ENCODE measurements at places on chromosomes 13 and 19.

DNA sequence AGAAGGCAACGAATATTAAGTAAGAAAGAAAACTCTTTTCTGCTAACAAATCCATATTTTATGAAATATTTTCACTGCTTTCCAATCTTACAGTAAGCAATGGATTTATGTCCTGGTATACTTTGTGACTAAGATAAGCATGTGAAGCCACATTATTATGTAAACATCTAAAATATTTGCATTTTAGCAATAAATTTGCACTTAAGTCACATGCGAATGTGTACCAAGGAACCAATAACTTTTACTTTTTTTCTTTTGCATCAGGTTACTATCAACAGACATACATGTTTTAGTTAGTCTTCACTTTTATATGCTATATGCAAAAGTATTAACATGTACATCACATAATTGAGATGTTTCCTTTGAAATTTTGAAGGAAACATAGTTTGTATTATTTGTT is 536.7 kb downstream of the SLITRK6 start:
- no peak for DNase-seq

DNA sequence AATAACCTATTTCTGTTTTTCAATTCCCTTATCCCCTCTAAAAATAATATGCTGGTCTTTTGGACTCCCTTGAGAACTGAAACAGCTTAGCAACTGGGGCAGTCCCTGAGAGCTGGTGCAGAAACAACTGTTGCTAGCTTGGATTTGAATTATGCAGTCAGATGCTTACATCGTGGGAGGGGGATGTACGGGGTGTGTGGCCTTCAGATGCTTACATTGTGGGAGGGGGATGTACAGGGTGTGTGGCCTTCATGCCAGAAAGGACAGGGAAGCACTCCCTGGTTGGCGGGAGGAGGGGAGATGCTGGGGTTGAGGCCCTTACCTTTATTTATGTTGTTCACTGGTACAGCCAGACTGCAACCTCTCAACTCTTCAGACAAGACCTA is 25.6 kb downstream of the LRCH1 start:
- no peak for DNase-seq

DNA sequence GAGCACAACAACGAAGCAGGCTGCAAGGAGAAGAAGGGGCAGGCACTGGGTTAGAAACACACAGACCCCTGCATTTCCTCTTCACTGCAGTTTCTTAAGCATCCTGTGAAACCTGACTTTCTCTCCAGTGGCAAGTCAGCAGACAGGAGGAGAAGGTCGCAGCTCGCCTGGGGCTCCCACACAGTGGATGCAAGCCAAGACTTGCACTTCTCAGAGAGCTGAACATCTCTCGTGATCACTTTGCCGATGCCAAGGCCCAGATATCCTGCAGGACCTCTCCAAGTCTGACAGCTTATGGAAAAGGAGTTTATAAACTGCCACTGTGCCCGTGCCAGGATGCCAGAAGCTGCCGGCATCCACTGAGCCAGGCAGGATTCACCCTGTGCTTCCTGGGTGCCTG is 18.4 kb downstream of the TMEM272 start:
- no peak for DNase-seq

DNA sequence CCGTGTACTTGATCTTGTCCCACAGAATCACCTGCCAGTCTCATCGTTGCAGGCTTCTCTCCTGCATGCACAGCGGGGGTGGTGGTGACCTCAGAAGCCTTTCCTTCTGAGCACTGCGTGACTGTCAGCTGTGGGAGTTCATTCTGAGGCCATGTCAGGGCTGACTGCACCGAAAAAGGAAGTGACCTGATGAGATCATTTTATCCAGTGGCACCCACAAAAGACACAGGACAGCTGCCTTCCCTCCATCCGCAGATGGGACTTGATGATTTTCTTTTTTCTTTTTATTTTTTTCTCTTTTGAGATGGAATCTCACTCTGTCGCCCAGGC is 89.7 kb downstream of the RAB20 start:
- DNase-seq = no peak

GRCh38 chr19:35811317-35812219 is 1.1 kb downstream of the PRODH2 start:
- no peak for DNase-seq

- DNase-seq = no peak
Observed at GRCh38 chr13:33787051-33787591, 30.8 kb upstream of the RFC3 start.

DNA sequence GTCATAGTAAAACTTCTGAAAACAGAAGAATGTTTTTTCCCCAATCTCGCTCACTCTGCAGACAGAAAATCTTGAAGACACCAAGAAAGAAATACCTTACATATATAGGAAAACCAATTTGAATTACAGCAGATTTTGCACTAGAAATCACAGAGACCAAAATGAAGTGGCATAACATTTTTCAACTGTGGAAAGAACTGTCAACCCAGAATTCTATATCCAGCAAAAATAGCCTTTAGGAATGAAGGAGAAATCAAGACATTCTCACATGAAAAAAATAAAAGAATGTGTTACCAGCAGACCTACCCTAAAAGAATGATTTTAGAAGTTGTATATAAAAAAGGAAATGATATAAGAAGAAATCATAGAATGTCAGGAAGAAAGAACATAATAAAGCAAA is 28.7 kb downstream of the CCDC122 start:
- no peak for DNase-seq

DNA sequence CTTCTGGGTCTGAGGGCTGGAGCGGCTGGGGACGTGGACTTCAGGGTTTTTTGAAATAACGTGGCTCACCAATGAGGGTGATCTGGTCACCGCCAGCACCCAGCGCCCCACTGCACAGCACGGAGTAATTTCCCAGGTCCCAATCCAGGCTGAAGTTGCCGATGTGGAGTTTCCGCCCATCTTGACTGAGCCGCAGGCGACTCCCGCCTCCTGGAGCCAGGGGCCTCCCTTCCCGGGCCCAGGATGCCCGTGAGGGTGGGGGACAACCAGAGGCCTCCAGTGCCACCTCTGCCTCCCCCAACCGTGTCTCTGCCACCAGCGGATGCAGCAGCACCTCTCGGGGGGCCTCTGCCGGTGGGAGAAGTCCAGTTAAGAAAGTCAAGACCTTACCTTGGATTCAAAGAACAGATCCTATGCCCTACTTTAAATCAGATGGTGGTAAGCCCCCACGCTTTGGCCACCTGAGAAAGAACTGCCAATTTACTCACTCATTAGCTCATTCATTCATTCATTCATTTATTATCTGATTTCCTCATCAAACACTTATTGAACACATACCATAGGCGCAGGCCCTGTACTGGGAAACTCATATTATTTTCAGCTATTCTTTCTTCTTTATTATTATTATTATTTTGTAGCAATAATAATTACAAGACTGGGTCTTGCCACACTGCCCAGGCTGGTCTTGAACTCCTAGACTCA is 3.9 kb downstream of the VSIG10L start:
- no peak for DNase-seq

DNA sequence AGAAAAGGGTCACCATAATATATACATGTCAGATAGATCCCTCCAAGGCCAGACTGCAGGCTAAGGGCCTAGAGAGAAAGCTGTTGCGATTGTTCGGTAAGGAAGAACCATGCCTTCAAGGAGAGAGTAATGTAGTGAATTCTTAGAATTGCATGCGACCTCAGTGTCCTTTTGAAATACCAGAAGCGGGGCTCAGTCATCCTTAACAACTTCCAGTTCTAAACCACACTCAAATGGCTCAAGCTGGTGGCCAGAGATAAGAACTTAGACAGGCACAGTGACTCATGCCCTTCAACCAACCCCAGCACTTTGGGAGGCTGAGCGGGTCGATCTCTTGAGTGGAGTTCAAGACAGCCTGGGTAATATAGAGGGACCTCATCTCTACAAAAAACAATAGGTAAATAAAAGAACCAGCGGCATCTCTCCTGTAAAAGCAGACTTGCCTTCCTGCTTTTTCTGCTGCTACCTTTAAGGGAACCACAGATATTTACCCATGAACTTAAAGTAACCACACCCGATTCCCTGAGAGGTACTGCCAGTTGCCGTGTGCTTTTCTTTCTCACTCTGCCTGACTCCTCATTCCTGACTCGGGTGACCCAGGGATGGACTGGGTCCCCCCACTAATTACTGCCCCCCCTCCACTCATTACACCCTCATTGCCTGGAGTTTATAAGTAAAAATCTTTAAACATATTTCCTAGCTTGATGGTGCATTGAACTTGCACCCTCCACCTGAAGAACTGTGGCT is 15.4 kb upstream of the SIGLEC6 start:
- no peak for DNase-seq

- no peak for DNase-seq
Observed at GRCh38 chr13:100534911-100535310, 53.7 kb downstream of the GGACT start.

- no peak for DNase-seq
Observed at GRCh38 chr19:11421371-11422098, 2.4 kb upstream of the RGL3 start.

- DNase-seq = no peak
Observed at GRCh38 chr19:27822336-27822735, 1390.6 kb downstream of the UQCRFS1 start.

DNA sequence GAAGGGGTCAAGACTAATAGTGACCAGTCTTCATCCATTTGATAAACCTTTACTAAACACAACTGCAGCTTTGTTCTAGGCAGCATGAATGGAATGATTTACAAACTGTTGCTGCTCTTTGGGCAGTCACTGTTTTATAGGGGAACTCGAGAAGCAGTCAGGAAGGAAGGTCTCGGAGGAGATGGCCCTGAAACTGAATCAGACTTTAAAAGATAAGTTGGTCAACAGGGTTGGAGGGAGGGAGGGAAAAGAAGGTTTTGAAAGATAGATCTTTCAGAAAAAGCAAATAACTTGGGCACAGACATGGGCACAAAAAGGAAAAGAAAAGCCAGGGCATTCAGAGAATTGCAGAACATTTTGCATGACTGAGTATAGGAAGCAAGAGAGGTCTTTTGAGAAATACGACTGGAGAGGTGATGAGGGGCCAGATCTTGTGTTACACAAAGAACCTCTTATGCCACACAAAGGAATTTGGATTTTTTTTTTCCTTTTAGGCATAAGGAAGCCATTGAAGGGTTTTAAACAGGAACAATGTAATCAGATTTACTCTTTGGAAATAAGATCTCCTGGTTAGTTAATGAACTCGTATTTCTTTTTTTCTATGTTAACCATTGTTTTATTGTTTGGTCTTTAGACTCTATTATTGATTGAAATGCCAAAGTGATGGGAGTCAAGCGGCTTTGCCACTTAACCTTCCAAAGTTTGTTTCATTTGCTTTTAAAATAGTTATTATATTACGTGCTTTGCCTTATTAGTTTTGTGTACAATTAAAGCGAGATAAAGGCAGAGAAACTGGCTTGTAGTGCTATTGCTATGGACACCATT is 37.5 kb upstream of the SACS start:
- no peak for DNase-seq

- no peak for DNase-seq
Observed at GRCh38 chr13:26019881-26020870, 31.6 kb downstream of the SHISA2 start.

GRCh38 chr13:50910485-50910805 is 854 bp downstream of the RNASEH2B start:
- no peak for DNase-seq

- no peak for DNase-seq
Observed at GRCh38 chr13:39350461-39350881, 252.5 kb downstream of the LHFPL6 start.

DNA sequence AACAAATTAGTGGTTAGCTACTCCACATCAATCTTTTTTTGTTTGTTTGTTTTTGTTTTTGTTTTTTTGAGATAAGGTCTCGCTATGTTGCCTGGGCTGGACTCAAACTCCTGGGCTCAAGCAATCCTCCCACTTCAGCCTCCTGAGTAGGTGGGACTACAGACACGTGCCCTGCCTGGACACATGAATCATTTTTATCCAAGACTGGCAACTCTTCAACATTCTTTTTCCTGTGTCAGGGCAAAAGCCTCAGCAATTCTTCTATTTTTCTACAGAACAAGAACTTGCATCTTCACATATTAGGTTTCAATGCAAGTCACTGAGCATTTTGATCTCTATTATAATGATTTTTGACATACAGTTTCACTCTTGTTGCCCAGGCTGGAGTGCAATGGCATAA is 76.8 kb upstream of the LRCH1 start:
- no peak for DNase-seq

- no peak for DNase-seq
Observed at GRCh38 chr13:85093808-85094207, 705.4 kb downstream of the SLITRK6 start.

- DNase-seq = no peak
Observed at GRCh38 chr13:112968910-112969691, at the start of gene MCF2L. Gene MCF2L, plus strand, starts transcription at chr13:112969214. Its CDS starts 166 bp downstream, at chr13:112969380.

DNA sequence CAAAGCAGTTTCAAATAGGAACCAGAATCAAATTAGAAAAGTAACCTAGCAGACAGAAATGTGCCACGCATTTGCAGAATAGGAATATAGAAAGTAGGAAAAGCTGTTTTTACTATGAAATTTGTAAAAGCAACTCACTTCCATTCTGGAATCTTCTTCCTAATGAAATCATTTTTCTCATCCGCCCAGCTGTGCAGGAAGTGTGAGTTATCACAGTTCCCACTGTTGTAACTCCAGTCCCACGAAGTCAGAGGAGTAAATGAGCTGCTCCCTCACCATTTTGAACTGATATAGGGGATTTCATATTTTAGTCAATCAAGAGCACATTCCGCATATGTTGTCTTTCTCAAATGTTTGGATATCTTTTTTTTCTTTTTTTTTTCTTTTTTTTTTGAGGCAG is 230.8 kb downstream of the TBC1D4 start:
- DNase-seq = no peak

All from DMS 273 treated with DMSO at 0.1 percent for 48 hours (cell line).